ENCODE measurements at places on chromosomes 3 and 15.

DNA sequence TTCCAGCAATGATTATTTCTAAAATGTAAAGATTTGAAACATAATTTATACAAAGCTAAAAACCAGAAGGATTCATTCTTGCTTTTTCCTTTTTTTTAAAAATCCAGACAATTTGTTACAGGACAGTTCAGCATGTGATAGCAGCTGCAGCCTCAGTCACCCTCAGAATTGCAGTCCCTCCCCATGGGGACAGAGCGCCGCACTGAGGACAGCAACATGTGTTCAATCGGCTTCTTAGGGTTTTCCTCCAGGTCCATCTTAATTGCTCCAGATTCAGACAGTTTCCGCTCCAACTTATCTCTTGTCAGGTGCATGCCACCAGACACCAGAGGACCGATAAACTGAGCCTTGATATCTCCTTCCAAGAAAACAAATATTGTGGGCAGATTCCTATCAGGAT, 134.9 kb upstream of the TBC1D5 start:
- no peak for DNase-seq

DNA sequence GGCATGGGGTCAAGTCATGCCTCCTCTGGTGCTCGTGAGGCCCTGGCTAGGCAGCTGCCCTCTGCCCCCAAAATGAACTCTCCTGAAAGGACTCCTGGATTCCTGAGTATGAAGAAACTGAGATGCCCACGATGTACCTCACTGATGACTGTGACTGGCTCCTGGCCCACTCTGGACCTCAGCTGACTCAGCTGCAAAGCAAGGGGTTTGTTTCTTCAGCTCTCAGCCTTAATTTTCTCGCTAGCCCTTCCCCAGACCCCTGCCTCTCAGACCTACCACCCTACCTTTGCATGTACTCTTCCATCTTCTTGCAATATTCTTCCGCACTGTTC, 5.2 kb upstream of the GNAI2 start:
- no peak for DNase-seq

GRCh38 chr3:93973131-93974126, at the start of gene PROS1:
PROS1 (minus strand) TSS chr3:93973896; CDS start chr3:93973749, 147 bp downstream.
- peak; percentile 83 for DNase-seq

DNA sequence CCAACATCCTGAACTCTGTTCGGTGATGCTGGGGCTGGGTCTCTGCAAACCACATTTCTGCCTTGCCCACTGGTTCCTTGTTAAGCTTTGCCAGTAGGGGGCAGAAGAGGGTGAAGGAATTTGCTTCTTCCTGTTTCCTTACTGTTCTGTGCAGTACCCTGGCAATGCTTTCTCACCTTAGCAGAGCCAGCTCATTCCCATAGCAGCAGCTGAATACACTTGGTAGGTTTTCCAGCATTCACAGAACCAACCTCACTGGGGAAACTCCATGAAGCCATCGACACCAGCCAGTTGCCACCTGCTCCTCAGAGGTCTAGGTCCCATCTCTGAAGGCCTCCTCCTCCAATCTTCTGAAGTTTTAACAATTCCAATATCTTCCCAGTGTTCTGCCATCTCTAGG, 308.4 kb downstream of the PDCD6IP start:
- peak; percentile 80 for DNase-seq

GRCh38 chr3:107581230-107581629, 58.5 kb downstream of the BBX start:
- DNase-seq = no peak

- no peak for DNase-seq
Observed at GRCh38 chr3:112803467-112803866, 43.2 kb downstream of the CD200R1L start.

DNA sequence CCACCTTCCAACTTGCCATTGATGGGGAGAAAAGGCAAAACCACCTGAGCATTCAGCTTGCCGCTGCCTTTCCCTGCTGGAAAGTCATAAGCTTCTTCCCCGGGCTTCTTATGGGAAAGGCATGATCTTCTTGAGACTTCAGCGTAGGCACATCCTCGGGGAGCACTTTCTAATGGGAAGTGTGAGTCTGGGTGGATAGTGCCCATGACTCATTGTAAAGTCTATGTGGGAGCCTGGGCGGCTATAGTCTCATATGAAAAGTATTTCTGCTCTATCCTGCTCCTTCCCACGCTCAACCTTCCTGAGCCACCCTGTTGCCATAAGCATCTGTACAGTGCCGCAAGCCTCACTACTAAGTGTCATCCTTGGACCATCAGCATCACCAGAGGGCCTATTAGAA, 309.9 kb upstream of the THBS1 start:
- no peak for DNase-seq

GRCh38 chr3:173138026-173138425, 3.0 kb downstream of the SPATA16 start:
- no peak for DNase-seq

- no peak for DNase-seq
Observed at GRCh38 chr3:136720091-136720490, 32.1 kb downstream of the STAG1 start.

DNA sequence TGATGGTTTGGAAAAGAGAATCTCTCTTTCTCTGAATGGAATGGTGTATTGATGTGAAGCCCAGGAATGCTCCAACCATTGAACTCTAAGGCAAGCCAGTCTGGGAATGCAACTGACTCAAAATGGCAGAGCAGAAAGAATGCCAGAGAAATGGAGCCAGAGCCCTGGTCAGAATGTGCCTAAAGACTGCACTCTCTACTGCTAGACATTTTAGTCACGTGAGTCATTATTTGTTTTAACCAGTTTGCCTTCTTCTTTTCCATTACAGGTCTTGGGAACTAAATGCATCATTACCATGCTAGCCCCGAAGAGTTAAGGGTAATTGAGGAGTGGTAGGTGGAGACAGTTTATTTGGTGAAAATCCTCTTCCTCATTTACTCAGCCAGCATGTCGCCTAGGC, 67.3 kb upstream of the TRIM42 start:
- DNase-seq = no peak

DNA sequence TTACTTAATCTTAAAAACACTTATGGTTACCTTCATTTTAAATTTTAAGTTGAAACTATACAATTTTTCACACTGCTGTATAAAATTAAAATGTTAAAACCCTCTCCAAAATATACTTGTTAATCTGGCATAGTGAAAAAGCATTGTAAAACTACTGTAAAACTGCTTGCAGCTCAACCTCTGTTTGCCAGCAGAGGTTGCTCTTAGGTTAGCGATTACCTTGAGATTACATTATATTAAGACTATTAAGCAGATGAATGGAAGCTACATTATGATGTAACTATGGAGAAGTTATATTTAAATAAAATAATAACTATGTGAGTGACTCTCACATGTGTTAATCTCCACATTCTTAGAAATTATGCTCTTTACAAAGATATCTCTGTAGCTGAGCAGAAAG, 143.6 kb upstream of the SLITRK3 start:
- peak; percentile 33 for DNase-seq

DNA sequence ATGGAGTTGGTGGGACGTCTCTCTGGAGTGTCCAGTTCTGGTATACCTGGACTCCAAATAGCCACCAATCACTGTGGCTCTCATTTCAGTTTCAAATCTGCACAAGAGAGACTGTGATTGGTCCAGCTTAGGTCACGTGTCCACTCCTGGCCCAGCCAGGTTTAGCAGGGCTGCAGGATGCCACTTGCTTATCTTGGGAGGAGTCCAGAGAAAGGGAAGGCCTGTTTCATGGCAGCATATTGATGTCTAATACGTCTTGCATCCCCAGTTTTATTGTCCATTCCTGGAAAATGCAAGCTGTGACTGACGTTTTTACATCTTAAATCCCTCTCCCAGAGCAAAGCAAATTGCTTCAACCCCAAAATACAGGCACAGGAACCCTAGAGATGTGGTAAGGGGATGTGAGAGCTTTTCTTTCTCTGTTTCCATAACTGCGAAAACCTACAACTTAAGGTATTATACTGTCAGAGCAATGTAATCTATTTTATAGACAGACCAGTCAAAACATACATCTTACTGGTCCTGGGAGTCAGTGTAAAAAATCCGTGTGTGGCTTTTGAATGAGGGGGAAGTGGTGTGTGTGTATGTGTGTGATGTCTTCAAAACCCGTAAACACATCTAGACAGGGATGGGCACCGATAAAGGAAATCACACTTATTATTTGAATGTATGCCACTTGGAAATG, 274.4 kb downstream of the TLE3 start:
- DNase-seq = no peak

GRCh38 chr15:91936182-91936775, 82.8 kb downstream of the SLCO3A1 start:
- no peak for DNase-seq

- no peak for DNase-seq
Observed at GRCh38 chr15:48472756-48473155, 141.5 kb downstream of the DUT start.

DNA sequence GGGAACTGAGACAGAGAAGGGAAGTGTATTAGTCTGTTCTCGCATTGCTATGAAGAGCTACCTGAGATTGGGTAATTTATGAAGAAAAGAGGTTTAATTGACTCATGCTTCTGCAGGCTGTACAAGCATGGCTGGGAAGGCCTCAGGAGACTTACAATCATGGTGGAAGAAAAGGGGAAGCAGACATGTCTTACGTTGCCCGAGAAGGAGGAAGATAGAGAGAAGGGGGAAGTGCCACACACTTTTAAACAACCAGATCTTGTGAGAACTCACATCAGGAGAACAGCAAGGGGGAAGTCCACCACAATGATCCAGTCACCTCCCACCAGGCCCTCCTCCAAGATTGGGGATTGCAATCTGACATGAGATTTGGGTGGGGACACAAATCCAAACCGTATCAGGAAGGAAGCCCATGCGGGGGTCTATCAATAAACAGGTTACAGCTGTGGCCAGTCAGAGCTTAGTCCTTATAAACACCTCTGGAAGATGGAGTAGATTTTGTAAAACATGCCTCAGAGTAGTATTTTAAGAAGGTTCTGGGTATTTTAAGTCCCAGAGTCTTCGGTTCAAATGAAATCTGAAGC, 153.9 kb downstream of the GHSR start:
- no peak for DNase-seq

DNA sequence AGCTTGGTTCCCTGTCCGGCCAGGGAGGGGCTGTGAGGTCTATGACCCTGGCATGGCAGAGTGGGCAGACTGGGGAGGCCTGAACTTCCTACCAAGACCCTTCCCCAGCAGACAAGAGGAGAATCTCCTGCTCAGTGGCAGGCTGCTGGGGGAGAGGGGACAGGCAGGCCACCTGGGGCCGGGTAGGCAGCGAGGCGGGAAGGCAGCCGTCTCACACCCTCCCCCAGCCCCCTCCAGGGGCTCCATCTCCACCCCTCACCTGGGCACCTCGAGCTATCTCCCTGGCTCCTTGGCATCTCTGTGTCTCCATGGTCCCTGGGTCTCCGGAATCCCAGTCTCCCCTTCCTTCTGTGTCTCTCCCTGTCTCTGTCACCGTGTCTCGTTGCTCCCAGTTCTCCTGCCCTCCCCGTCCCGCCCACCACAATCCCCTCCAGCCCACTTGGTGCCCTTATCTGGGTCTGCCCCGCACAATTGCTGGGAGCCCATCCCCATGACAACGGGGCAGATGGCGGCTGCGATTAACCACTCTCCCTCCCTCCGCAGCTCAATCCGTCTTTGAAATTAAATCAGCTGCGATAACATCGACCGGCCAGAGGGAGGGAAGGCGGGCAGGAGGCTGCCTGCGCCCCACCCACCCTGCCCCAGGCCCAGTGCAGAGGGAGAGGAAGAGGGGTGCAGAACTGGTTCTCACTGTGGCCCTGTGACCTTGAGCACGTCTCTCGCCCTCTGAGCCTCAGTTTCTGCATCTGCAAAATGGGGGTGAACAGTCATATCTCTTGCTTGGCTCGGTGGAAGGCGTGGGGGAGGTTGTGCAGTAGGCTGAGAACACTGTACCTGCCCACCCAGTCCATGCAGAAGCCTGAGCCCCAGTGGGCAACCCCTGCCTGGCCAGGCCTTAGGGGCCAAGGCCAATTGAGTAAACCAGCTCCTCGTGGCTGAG, 9.6 kb downstream of the DNAJB8 start:
- DNase-seq = peak; percentile 62

GRCh38 chr15:49439678-49440395, 16.8 kb downstream of the FGF7 start:
- no peak for DNase-seq

GRCh38 chr3:191699546-191699945, 238.6 kb downstream of the PYDC2 start:
- no peak for DNase-seq
